ENCODE measurements at places on chromosomes 4 and X.

DNA sequence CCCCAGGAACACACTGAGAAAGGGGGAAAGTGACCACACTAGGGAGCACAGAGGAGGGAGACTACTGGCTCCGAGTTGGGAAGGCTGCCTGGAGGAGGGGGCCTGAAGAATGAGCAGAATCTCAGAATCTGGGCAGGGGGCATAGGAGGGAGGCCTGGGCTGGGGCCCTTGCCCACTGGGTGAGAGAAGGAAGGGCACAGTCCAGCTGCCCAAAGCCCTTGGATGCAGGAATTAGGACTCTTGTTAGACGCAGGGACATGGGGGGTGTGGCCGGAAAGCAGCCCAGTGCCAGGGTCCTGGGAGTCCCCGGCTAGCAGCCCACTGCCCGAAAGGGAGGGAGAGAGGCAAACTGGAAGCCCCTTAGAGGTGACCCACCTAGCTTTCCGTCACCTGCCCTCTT lies 1.9 kb upstream of the DUSP9 start:
- DNase-seq = no peak

DNA sequence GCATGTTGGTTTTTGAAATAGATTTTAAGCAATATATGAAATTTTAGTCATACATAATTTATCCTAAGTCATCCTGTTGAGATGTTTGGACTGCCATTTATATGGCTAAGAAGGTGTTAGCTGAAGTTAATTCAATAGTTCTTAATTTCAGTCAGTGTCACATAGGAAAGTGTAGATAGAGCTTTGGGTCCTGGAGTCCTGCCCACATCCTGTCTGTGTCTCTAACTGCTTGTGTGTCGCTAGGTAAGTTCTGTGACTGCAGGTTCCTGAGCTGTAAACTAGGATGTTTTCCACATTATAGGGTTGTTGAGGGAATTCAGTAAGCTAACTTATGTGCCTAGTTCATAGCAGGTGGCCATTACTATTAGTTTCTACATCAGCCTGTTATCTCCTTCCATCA lies 20.7 kb downstream of the OFD1 start:
- peak; percentile 20 for DNase-seq

DNA sequence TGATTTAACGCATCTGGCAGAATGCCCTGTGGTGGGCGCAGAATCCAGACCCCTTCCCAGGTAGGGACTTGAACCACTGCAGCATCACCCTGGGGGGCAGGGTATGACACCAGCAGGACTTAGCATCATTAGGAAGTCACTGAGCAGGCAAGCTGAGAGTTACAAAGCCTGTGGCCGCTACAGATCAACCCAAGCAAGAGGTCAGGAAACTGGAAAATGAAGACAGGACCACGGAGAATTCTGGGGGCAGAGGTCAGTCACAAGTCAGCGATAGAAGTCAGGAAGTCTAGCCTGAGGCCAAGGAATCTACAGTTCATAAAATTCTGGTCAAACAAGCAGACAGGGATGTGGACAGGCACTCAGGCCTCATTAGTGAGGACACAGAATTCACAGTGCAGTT lies 108.4 kb downstream of the CHIC2 start:
- DNase-seq = no peak

- peak; percentile 52 for DNase-seq
Observed at GRCh38 chrX:154486396-154487207, at the start of gene UBL4A. TSS of gene UBL4A (minus strand) at chrX:154486615. CDS start at chrX:154486584, 31 bp downstream.

DNA sequence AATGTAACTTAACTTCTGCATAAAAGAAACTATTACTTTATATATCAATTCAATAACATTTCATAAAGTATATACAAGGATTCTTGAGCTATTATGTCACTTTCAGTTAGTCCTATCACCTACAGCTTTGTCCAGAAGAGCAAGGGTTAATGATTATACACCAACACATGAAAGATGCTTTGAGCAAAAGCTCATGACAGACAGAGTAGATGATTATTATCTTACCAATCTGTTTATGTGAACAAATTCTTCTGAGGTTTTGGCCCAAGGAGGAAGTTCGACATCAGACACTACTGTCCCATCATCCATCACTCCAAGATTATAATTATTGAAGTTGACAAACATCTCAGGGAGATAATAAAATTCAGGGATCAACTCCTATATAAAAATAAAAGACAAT lies 166.7 kb upstream of the MAB21L2 start:
- no peak for DNase-seq

DNA sequence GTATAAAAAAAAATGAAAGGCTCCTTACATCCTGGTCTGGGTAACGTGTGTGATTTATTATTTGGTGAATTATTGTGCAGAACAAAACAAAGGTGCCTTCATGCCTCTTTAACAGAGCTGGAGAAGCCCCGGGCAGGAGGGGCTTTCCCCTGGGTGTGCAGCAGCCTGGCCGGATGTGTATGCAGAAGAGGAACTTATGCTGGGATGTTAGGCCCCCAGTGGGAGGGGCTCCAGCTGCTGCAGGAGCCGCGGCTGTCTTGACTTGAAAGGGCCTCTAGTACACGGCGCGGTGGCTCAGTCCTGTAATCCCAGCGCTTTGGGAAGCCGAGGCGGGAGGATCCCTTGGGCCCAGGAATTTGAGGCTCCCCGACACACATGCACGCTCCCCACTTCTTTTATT lies 16.0 kb downstream of the CCNQ start:
- DNase-seq = peak; percentile 58

DNA sequence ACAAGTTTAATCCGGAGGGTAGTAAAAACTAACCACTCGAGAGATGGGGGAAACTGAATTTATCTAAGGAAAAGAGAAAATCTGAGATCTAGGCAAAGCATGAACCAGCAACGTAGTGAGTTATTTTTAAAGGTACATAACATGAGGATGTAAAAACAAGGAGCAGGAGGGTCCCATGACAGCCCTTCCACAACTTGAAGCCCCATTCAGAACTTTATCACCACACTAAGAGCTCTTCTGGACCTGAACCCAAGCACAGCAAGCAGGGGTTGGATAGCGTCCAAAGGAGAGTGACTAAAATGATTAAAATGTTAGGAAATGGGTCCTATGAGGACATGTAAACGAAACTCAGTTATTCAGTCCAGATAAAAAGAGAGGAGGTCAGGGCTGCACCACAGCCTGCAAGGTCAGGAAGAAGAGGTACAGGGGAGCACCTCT lies 16.2 kb downstream of the SH3RF1 start:
- no peak for DNase-seq

GRCh38 chr4:109590905-109591304 lies 30.9 kb downstream of the MCUB start:
- DNase-seq = no peak

- DNase-seq = no peak
Observed at GRCh38 chrX:37608156-37608555, 36.7 kb downstream of the LANCL3 start.

DNA sequence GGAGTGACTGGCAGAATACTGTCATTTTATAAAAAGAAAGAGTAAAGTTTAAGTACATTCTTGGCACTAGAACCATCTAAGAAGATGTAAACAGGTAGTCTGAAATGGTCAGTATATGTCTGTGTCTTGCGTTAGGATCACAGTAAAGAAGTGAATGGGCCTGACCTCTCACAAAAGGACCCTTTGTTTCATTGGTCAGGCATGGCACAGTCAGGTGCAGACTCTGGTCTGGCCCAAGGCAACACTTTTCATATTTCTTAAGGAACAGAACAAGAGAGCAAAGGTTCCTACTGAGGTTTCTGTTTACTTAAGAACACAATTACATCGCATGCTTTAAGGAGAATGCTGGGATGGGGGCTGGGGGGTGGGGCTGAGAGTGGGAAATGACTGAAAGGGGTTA lies 48.1 kb downstream of the RPGR start:
- no peak for DNase-seq

GRCh38 chr4:37389967-37390580 lies 145.5 kb downstream of the NWD2 start:
- DNase-seq = peak; percentile 32

GRCh38 chr4:118810991-118811764 lies 24.7 kb downstream of the SEC24D start:
- DNase-seq = no peak

DNA sequence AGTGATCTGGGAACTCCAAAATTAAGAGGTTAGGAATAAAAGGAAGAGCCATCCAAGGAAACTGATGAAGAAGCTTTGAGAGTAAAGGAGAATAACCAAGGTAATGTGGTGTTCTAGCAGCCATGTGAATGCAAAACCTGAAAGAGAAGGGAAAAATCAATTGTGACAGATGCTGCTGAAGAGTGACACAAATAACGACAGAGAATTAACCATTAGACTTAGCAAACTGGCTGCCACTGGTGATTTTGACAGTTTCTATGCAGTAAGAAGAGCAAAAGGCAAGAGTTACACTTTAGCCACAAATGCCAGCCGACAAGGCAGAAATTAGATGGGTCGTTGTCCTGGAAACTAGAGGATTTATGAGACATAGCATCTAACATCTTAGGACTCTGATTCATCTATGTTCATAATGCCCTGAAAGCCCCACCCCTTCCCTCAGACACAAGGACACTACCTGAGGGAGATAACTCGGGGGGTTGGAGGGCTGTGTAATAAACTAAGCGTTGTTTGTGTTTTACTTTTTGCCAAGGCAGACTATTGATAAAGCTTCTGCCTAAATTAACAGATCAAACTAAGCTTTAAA lies 13.0 kb upstream of the TMEM144 start:
- DNase-seq = no peak
